ENCODE measurements at places on chromosomes 5 and 9.
A peak's percentile ranks its signal among the peaks of the same experiment; 100 is the strongest.

- no peak for DNase-seq
Measured at GRCh38 chr5:81202655-81203054, 30.5 kb upstream of the CKMT2 start.

DNA sequence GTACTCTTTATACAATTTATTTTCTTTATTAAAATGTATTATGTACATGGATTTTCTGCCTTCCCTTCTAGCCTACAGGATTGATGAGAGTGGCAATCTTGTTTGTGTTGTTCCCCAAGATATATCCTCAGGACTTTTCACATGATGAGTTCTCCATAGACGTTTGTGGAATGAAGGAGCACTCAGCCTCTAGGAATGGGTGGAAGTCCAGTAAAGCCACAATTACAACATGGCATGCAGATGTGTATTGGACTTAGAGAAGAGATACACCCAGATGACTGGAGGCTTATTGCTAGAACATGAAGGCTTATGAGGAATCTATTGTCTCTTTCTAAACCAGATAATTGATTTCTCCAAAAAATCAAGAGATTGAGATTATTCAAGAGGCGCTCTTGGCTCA is 8.2 kb upstream of the DOCK2 start:
- DNase-seq: no peak

DNA sequence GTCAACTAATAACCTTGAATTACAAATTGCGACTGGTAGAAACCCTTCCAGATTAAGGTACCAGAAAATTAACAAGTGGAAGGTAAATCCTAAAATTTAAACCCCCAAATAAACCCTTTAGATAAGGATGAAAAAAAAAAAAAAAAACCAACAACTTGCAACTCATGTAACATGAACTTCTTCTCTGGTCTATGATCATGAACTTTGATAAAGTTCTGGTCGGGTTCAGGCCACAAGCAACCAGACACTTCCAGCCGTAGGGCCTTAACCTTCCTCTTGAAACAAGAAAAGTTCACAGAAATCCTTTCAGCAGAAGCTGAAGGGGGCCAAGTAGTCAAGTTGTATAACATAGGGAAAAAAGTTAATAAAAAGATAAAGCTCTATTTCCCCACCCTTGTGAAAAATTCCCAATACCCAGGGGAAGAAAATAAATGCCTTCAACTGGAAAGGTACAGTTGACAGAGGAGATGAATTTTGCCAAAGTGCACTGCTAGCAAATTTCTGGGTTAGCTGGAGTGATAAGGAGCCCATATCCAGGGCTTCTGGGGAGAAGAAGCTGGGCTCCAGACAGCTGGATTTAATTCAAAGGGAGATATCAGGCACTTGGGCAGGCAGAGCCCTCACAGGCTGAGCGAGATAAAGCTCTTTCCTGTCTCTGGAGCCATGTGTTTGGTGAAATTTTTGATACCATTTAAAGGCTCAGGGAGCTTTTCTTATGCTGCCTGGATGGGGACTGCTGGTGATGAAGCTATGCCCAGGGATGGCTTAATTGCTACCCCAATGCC is 234.2 kb upstream of the PANK3 start:
- no peak for DNase-seq

GRCh38 chr5:138792195-138792790 is 39.1 kb downstream of the CTNNA1 start:
- DNase-seq: no peak

- DNase-seq: no peak
Measured at GRCh38 chr9:134030821-134031470, 5.7 kb downstream of the BRD3OS start.

- DNase-seq: no peak
Measured at GRCh38 chr5:139389701-139390638, at the start of gene MZB1. Gene MZB1 (minus strand): TSS chr5:139389913. CDS start chr5:139389856, 57 bp downstream.

DNA sequence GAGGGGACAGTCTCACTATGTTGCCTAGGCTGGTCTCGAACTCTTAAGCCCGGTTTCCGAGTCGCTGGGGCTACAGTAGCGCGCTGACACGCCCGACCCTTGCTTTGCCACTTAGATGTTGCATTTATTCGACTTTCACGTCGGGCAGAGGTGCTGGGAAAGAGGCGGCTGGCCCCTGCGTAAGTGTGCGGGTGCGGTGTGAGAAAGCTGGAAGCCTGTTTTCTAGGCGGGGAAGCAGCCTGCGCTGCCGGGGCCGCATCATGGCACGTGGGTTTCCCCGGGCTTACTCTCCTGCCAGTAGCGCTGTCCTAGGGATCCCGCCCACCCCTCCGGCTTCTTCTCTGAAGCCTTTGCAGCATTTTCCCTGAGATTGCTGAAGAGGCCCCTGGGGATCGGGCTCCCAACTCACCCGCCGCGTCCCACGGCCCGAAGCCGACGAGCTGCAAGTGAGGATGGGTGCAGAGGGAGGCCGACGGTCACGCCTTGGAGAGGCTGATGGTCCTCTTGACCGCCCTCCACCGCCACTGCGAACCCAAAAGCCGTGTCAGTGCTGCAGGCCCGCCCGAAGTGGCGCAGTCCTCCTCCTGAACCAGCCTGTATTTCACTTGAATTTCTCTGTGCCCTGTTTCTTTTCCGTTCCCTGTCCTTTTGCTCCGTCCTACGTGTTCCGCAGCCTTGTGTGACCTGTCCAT is 5.8 kb upstream of the TRIM41 start:
- peak; percentile 67 for DNase-seq

DNA sequence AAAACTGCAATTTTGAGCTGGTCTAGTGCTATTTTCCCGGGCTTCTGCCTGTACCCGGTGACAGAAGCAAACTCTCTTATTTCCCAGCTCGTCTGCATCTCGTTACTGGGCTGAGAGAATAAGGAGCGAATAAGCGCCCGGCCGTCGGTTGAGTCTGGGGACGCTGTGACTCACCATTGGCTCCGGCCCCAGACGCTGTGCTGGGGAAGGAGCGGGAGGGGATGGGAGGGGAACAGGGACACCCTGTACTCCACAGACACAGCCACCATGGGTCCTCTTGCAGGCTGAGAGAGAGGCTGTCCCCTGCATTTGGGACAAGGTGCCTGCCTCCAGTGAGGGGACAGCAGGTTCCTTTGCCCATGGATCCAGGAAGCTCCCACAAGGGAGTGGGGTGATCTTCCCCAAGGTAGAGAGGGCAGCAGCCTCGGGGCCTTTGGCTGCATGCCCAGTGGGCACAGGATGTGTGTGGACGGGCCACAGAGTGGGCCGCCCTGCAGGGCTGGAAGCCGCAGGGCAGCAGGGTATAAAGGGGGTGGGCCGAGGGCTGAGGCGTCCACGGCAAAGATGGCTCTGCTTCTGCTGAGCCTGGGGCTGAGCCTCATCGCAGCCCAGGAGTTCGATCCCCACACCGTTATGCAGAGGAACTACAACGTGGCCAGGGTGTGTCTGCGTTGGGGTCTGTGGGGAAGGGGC is at the start of gene LCN9:
Gene LCN9 (plus strand): TSS at position 552 of the 693 bp plus-strand sequence. CDS start 13 bp downstream, at position 565.
- DNase-seq: no peak

- no peak for DNase-seq
Measured at GRCh38 chr5:107665036-107665570, 5.6 kb downstream of the EFNA5 start.

- peak; percentile 42 for DNase-seq
Measured at GRCh38 chr5:45696206-45696836, at the start of gene HCN1. Gene HCN1 (minus strand): TSS chr5:45696380.
